ENCODE measurements at places on chromosomes 5 and 9. TPM values are rescaled to one million over a fixed set of nuclear protein-coding genes. Genes with fewer than 3 reads are reported as not detected.

DNA sequence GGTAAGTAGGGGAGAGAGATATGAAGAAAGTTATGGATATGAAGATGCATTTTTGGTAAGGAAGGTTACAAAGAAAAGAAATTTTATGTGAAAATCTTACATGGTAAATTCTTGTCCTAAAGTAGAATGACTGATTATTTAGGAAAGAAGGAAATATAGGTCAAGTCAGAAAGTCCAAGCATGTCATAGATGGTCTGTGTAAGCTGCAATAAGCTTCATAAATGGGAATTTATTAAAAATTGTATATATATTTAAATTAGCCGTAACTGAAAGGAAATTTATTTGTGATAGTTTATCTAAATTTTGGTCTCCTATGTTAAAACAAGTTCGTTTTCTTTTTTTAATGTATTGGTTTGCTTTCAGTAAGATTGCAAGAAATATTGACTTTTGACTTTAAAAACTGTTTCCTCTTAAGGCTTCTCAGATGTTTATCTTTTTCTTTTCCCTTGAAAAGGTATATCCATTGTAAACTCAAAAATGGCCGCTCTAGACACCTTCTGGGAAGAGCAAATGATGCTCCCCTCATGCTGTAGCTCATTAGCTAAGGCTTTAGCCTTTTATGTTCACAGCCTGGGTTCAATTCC, 46.8 kb upstream of the HAPLN1 start:
- H3K27ac ChIP-seq: no peak overlapping the region
- no peak overlapping the region for H3K4me3 ChIP-seq
- no peaks in the 10 kb centered on the region for H3K36me3 ChIP-seq
- DNase-seq: no peak
- no peaks in the 10 kb centered on the region for H3K27me3 ChIP-seq
- H3K4me1 ChIP-seq: peaks cover 6% of the 10 kb centered on the region

GRCh38 chr5:14267991-14268708, 125.0 kb downstream of the TRIO start:
- H3K27ac ChIP-seq: peak overlapping the region; percentile 96
- peak; percentile 32 for DNase-seq
- H3K4me3 ChIP-seq: no peak overlapping the region
- peaks cover 78% of the 10 kb centered on the region for H3K4me1 ChIP-seq

- no peak overlapping the region for H3K27ac ChIP-seq
- no peak overlapping the region for H3K4me3 ChIP-seq
- no peaks in the 10 kb centered on the region for H3K4me1 ChIP-seq
- H3K27me3 ChIP-seq: no peaks in the 10 kb centered on the region
- no peak for DNase-seq
- H3K36me3 ChIP-seq: no peaks in the 10 kb centered on the region
Observed at GRCh38 chr5:137862251-137862650, 5.4 kb upstream of the MYOT start.

- no peak overlapping the region for H3K4me3 ChIP-seq
- no peaks in the 10 kb centered on the region for H3K36me3 ChIP-seq
- peaks cover 9% of the 10 kb centered on the region for H3K4me1 ChIP-seq
- peak overlapping the region; percentile 12 for H3K27ac ChIP-seq
- no peaks in the 10 kb centered on the region for H3K27me3 ChIP-seq
- no peak for DNase-seq
Observed at GRCh38 chr5:159645179-159645846, 271.0 kb upstream of the ADRA1B start.

- peak; percentile 56 for DNase-seq
- H3K4me3 ChIP-seq: no peak overlapping the region
- no peaks in the 10 kb centered on the region for H3K27me3 ChIP-seq
- peaks cover 16% of the 10 kb centered on the region for H3K4me1 ChIP-seq
Observed at GRCh38 chr9:4038182-4038723, 261.6 kb downstream of the GLIS3 start.

GRCh38 chr9:14846871-14847311, 63.3 kb downstream of the FREM1 start:
- DNase-seq: peak; percentile 55
- no peak overlapping the region for H3K27ac ChIP-seq
- no peaks in the 10 kb centered on the region for H3K4me1 ChIP-seq
- H3K27me3 ChIP-seq: no peaks in the 10 kb centered on the region
- H3K4me3 ChIP-seq: no peak overlapping the region

- H3K36me3 ChIP-seq: no peaks in the 10 kb centered on the region
- H3K4me3 ChIP-seq: peak overlapping the region; percentile 31
- H3K4me1 ChIP-seq: no peaks in the 10 kb centered on the region
- peak; percentile 46 for DNase-seq
- H3K27me3 ChIP-seq: peaks cover 29% of the 10 kb centered on the region
Observed at GRCh38 chr5:2038321-2039179, 155.8 kb upstream of the IRX4 start.

DNA sequence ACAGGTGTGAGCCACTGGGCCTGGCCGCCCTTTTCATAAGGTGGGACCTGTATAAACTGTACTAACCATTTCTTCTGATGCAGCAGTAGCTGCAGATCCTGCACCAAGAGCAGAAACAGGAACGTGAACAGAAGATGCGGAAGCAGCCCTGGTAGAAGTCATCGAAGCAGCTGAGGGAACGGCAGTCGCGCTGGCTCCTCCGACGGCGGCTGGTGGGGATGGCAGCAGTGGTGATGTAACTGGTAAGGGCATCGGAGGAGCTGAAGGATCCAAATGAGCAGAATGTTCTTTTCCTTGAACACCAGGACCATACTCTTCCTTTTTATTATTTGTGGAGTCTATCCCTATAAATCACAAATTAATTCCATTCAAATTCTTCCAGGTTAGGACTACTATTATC, 32.1 kb downstream of the POC5 start:
- H3K4me1 ChIP-seq: no peaks in the 10 kb centered on the region
- no peak for DNase-seq
- H3K27me3 ChIP-seq: no peaks in the 10 kb centered on the region
- no peak overlapping the region for H3K4me3 ChIP-seq
- peaks cover 14% of the 10 kb centered on the region for H3K36me3 ChIP-seq
- no peak overlapping the region for H3K27ac ChIP-seq

GRCh38 chr5:36417221-36417620, 115.5 kb upstream of the RANBP3L start:
- no peak for DNase-seq
- no peaks in the 10 kb centered on the region for H3K36me3 ChIP-seq
- no peaks in the 10 kb centered on the region for H3K27me3 ChIP-seq
- H3K27ac ChIP-seq: peak overlapping the region; percentile 27

DNA sequence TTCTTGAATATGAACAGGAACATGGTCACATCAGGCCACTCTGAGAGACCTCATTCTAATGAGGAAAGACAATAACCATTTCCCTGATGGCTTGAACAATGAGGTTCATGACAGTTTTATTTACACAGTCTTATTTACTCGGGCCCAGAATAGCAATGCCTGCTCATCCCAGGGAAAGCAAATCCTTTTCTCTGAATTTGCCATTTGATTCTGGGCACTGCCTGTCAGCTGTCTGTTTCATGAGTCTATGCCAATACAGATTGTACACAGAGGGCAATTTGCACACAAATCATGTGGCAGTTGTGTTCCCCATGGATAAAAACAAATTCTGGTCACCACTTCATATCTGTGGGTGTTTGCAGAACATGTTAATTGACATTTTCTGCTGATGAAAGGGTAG, 492.5 kb downstream of the ACTL7B start:
- DNase-seq: no peak
- no peak overlapping the region for H3K27ac ChIP-seq
- no peaks in the 10 kb centered on the region for H3K27me3 ChIP-seq
- no peaks in the 10 kb centered on the region for H3K36me3 ChIP-seq
- H3K4me1 ChIP-seq: no peaks in the 10 kb centered on the region

DNA sequence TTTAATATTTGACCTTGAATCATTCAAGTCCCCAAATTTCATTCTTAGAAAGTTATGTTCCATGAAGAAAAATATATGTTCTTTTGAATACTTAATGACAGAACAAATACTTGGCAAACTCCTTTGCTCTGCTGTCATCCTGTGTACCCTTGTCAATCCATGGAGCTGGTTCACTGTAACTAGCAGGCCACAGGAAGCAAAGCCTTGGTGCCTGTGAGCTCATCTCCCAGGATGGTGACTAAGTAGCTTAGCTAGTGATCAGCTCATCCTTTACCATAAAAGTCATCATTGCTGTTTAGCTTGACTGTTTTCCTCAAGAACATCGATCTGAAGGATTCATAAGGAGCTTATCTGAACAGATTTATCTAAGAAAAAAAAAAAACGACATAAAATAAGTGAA, 65.4 kb downstream of the WDR41 start:
- H3K36me3 ChIP-seq: peaks cover 12% of the 10 kb centered on the region
- DNase-seq: no peak
- H3K4me1 ChIP-seq: no peaks in the 10 kb centered on the region
- no peaks in the 10 kb centered on the region for H3K27me3 ChIP-seq

GRCh38 chr9:14281136-14281795, 32.7 kb downstream of the NFIB start:
- no peak overlapping the region for H3K27ac ChIP-seq
- no peak for DNase-seq
- no peaks in the 10 kb centered on the region for H3K27me3 ChIP-seq
- H3K4me3 ChIP-seq: no peak overlapping the region
- H3K4me1 ChIP-seq: peaks cover 3% of the 10 kb centered on the region

GRCh38 chr9:70315389-70315788, 56.6 kb downstream of the SMC5 start:
- H3K27ac ChIP-seq: no peak overlapping the region
- H3K36me3 ChIP-seq: peaks cover 40% of the 10 kb centered on the region
- H3K4me1 ChIP-seq: no peaks in the 10 kb centered on the region
- no peaks in the 10 kb centered on the region for H3K27me3 ChIP-seq
- no peak overlapping the region for H3K4me3 ChIP-seq

Gene RANBP3L
- polyA plus RNA-seq: 0.21 TPM

Gene EMB
- 2.5 TPM for polyA plus RNA-seq

Gene IRX2
- 55.2 TPM for polyA plus RNA-seq

Gene SLC2A8
- 62.2 TPM for polyA plus RNA-seq

Gene SCAMP1
- 33.4 TPM for polyA plus RNA-seq

Gene CEL
- polyA plus RNA-seq: 1.3 TPM

Gene DTWD2
- polyA plus RNA-seq: 6.8 TPM
